ENCODE measurements at places on chromosomes 1 and 21.

GRCh38 chr21:16537501-16537900, 807.7 kb downstream of the USP25 start:
- DNase-seq: no peak

GRCh38 chr1:38613996-38614395, 245.6 kb downstream of the RRAGC start:
- DNase-seq: no peak

DNA sequence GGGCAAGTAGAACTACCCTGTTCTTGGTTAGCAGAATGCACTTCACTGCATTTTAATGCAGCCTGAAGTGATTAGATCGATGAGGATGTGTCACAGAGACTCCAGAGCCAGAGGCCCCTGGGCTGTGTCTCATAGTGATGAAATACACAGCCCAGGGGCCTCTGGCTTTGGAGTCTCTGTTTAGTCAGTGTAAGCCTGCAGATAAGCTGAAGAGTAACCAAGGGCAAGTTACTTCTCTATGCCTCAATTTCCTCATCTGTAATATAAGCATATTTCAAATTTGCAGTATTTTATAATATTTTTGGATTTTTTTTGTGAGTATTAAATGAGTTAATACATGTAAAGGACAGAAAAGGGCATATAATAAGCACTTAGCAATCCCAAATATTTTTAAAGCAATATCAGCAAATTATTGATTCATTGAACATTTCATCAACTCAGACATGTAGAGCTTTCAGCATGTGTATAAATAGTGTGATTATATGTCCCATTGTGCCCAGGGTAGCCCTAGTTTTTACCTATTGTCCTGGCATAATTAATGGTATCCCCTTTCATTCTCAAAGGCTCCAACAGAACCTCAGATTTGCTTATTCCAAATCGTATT, 23.6 kb upstream of the APOBEC4 start:
- no peak for DNase-seq

GRCh38 chr1:109091078-109091838, 694 bp downstream of the TMEM167B start:
- no peak for DNase-seq

DNA sequence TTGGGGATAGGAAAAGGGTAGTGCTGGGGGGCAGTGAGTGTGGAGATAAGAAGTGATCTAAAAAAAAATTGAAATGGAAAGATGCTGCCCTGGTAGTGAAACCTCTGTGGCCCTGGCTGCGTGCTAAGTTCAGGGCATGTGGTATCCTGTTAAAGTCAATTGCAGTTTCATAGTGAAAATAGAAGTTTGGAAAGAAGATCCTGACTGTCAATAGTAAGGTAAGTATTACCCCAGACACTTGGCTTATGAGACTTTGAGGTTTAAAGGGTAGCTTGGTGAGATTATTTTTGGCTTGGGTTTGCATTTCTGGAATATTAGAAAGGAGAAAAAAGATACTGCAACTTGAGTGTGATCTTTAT, 6.8 kb downstream of the ARID1A start:
- no peak for DNase-seq

DNA sequence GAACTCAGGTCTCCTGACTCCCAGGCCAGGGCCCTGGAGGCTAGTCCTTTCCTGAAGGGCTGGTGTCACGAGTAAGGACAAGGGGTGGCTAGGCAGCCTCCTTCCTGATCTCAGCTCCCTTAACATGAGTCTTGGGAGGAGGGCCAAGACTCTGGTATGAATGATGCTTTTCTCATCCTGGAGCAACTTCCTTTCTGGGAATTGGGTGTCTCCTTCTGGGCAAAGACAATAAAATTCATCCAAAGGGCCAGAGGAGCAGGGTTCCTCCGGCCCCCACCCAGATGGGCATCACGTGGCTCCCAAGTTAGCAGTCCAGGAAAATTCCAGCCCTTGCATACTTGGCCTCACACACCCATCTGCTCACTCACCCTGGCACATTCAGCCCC, at the start of gene FAM167B:
FAM167B (plus strand) TSS at position 335 of the 386 bp plus-strand sequence. CDS start 200 bp downstream, outside the sequence.
- no peak for DNase-seq

GRCh38 chr1:17540255-17541001, 930 bp downstream of the ARHGEF10L start:
- DNase-seq: no peak

DNA sequence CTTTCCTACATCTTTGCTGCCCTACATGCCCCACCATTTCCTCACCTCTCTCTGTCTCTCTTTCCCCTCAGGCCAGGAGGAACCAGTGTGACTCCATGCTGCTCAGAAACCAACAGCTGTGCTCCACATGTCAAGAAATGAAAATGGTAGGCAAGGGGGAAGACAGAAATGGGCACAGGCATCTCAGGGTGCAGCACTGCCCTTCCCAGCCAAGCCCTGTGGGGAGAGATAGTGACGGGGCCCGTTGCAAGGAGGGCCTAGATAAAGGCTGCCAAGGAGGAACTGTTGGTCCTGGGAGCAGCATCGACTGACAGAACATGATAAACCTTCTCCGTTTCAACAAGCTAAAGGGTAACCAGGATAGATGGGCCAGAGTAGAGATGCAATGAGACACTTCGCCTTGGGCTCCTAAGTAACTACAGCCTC, 12.5 kb upstream of the PIGC start:
- DNase-seq: no peak

DNA sequence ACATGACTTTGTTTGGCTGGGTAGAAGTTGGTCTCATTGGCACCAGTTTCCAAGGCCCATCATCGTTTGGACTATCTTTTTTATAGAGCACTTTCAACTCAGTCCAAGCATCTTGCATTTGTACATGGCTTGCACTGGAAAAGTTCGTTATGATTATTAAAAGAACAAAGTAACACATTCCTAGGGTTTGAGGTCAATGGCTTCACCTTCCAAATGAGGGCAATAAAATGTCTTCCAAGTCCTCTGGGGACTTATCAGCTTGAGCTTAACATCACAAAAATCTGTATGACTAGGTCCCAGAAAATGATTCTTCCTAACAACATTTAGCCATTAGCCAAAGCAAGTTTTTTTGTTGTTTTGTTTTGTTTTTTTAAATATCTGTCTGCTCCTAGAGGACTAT, 610.8 kb downstream of the LMO4 start:
- no peak for DNase-seq

DNA sequence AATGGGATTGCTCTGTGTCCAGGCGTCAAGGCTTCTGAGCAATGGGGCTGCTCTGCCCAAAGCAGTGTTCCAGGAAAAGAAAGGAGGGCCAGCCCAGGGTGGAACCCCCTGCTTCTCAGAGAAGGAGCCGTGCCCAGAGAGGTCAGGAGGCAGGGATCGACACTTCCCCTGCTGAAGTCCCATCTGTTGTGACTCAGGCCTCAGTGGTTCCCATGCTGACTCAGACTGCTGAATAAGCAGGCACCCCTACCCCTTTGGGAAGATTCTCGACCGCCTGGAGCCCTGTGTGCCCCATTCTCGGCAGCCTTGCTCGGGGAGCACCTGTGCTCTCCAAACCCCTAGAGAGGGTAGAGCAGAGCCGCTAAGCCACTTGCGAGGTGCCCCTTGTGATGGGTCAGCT, 23.9 kb downstream of the PKP1 start:
- no peak for DNase-seq

- DNase-seq: peak; percentile 91
These were observed 53.9 kb upstream of the LBR start for GRCh38 chr1:225481738-225482137.

GRCh38 chr21:28224191-28224726, 768.4 kb downstream of the LTN1 start:
- DNase-seq: no peak

DNA sequence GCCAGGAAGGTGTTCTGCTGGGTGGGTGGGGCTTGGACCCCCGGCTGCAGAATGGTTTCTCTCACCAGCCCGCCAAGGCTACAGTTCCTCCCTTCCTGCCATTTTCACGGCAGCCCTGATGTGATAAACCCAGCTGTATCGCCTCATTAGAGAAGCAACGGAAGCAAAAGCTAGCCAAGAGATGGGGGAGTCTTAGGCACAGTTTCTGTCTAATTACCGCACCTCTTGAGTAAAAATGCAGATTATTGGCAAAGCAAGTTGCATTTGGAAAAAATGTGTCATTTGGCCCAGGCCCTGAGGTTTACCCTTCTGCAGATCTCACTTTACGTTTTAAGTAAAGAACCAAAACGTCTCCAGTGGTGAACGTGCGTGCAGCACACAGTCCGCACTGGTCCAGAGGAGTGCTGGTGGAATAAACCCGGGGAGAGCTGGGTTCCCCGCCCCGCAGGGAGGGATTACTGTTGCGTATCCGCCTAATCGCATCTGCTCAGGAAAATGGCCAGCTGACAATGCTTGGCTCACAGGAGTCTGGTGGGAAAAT, 109.9 kb downstream of the GALNT2 start:
- DNase-seq: peak; percentile 47

GRCh38 chr1:46691997-46692790, 20.5 kb downstream of the TEX38 start:
- no peak for DNase-seq

- no peak for DNase-seq
These were observed 14.4 kb downstream of the SLC5A9 start for GRCh38 chr1:48236716-48237470.

- DNase-seq: no peak
These were observed 45.9 kb downstream of the FAAP20 start for GRCh38 chr1:2148691-2149090.

DNA sequence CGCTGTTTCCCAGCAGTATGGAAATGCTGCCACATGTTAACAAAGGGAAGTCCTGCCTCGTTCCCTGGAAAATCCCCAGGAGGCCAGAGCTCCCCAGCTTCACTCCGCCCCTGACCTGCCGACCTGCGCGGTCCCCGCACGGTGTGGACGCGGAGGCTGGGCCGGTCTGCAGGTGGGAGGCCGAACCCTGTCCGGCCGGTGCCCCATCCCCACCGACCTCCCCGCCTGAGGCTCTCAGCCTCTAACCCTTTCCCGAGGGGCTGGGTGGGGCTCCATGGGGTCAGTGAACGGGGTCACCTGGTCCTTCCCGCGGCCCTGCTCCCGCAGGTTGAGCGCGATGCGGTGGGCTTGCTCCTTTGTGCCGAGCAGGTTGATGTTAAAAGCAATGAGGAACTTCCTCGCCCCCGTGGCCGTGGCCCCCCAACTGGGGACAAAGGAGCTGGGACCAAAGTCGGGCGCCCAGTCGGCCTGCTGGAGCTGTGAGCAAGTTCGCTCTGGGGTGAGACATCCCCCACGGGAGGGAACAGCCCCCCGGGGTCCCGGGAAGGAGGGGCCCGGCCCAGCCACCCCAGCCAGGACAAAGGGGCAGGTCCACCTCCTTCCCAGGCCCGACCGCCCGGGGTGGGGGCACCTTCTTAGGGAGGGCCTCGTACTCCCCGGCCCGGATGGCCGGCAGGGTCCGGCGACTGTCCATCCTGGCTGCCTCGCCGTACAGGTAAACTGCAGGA, 4.0 kb downstream of the FTCD start:
- DNase-seq: no peak

GRCh38 chr1:184990204-184990603, 15.9 kb upstream of the NIBAN1 start:
- no peak for DNase-seq

DNA sequence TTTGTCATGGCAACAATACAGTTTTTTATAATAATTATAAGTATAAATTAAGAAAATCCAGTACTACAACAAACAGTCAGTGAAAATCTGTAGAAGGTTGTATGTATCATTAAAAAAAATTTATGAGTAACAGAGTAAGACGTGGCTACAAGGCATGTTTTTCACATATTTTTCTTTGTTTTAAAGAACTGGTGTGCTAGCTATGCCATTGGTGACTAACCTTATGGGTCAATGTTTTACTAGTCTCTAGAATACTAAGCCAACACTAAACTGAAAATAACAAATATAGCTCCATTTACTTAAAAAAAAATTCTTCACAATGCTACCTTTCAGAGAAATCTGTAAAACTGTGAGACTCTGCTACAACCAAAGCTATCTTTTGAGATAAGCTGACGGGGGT, 261.5 kb downstream of the ADGRL2 start:
- no peak for DNase-seq

DNA sequence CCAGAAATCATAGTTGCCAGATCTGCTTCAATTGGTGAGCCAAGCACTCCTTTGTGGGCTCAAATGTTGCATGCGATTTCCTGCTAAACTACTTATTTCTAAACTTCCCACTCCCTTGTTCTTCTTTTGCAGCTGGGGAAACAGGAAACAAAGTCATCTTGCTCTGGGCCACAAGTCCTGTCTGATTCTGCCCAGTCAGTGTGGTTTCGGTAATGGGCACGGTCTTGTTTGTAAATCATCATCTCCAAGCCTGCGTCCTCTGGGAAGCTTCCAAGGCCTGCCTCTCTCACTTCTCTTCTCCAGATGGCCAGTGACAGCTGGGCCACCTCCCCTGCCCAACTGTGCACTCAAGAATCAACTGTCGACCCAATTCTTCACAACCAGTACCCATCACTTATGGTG, 4.4 kb downstream of the S100A8 start:
- DNase-seq: no peak

- no peak for DNase-seq
These were observed 60.5 kb downstream of the MAP3K7CL start for GRCh38 chr21:29190923-29191331.

GRCh38 chr1:176416777-176417176, 46.2 kb upstream of the PAPPA2 start:
- no peak for DNase-seq

GRCh38 chr1:147786536-147786935, 26.1 kb upstream of the GJA5 start:
- no peak for DNase-seq

GRCh38 chr1:42974767-42975437, 16.2 kb upstream of the SLC2A1 start:
- no peak for DNase-seq

DNA sequence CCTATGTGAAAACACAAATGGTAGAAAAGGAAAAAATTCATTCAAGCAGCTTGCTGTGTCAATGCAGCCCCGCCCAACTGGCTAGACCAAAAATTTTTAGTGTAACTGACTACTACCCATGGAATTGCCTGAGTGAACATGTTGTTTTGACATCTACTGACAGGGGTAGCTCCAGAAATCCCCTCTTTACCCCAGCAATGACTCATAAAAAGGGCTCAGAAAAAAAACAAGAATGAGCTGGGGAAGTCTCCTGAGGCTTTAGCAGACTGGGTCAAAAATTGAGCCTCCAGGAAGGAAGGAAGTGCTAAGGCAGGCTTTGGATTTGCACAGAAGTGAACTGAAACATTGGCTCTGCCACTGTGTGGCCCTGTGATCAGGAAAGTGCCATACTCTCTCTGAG, 24.4 kb upstream of the FGGY start:
- no peak for DNase-seq
